ENCODE measurements at places on chromosomes 12 and 14.
A peak's percentile ranks its signal among the peaks of the same experiment; 100 is the strongest.

DNA sequence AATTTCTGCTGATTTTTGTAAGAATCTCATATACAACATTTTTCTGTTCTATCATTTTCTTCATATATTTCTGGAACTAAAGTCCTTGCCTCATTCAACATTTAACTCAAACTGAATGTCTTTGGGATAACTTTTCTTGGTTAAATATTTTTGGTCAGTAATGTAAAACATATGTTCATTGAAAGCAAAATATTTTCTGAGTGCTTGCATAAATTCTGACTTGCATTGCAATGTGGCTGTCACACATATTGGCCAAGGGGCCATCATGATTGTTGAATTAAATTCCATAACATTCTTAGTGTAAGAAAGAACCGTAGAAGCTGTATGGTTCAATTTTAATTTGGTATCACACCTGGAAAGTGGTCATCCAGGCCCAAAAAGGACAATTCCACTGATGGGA lies 369.4 kb downstream of the GALC start:
- peak; percentile 61 for DNase-seq

GRCh38 chr12:127650626-127651025 lies 616.3 kb upstream of the TMEM132C start:
- DNase-seq = peak; percentile 96

GRCh38 chr12:119019166-119019565 lies 37.8 kb downstream of the SRRM4 start:
- no peak for DNase-seq

DNA sequence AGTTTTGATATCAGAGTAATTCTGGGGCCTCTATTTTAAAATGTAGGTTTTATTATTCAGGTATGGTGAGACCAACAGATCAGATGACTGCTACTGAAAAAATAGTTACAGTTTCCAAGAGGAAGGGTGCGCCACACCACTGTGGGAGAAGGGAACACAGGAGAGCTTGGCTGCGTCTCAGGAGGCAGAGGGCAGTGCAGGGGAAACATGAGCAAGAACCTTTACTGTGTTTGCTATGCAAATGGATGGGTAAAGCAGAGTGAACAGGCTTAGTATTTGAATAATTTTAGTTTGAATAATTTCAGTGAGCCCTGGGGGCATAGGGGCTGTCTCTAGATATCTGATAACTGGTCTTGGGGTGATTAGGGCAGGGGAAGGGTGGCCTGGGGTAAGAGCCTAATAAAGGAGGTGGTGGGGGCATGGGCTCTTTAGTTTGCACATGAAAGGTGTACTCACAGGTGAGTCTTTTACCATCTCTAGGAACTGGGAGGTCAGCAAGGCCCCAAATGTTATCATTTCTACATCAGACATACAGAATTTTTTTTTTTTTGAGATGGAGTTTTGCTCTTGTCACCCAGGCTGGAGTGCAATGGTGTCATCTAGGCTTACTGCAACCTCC lies 196.8 kb upstream of the NEDD1 start:
- DNase-seq = no peak

GRCh38 chr14:61877035-61877390 lies 114.8 kb downstream of the SNAPC1 start:
- DNase-seq = no peak

DNA sequence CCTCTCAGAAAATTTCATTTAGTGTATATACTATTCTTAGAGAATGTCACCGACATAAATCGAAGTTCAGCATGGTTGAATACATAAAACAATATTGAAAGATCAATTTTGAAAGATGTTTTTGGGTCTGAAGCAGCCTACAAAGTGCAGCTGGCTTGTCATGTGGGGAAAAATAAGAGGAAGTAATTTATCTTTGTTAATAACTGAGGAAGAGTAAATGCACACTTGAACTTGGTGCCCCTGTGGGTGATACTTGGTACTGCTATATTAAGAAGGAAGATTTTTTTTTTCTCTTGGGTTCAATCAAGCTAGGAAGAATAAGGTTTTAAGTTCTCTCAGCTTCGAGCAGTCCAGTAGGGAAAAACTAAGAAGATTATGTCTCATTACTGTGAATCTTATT lies 661.3 kb downstream of the RPL10L start:
- no peak for DNase-seq

DNA sequence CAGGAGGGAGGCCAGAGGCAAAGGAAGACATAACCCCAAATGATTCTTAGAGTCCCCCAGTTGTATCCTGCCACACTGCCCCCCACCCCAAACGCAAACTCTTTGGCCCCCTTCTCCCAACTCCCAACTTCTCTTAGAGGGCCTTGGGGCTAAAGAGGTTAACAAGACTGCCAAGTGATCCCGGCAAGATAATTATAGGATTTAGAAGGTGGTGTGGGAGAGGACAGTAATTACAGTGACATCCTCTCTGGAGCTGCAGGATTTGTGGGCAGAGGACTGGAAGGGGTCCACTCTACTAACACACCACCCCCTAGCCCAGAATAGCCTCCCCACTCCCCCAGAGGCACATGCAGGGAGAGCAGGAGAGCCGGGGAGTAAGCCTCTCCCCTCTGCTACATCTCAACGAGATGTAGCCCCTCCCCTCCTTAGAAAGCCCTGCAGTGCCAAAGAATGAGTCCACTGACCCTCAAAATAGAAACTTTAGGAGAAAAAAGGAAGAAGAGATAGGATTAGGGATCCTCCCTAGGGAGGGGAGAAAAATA lies 5.3 kb upstream of the GDF11 start:
- DNase-seq = no peak

DNA sequence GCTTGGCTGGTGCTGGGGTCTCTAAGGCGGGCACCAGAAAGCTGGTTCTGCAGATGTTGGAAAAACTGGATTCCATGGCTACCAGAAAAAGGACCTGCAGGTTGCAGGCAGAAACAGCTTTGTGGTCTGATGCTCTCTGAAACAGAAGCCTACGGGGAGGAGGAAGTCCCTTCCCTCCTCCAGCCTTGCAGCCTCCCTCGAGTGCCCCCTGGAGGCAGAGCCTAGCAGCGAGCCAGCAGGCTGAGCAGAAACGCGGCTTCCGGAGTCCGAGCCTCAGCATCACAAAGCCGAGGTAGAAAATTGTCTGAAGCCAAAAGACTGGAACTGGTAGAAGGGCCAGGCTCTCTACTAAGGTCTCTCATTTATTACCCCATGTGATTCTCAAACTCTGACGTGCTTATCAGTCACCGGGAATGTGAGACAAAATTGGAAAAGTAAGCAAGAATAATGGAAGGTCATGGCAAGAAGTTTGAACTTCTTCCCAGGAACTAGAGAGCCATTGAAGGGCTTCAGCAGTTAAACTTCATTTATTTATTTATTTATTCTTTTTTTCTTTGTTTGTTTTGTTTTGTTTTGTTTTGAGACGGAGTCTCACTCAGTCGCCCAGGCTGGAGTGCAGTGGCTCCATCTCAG lies 82.2 kb upstream of the CPSF6 start:
- peak; percentile 71 for DNase-seq

DNA sequence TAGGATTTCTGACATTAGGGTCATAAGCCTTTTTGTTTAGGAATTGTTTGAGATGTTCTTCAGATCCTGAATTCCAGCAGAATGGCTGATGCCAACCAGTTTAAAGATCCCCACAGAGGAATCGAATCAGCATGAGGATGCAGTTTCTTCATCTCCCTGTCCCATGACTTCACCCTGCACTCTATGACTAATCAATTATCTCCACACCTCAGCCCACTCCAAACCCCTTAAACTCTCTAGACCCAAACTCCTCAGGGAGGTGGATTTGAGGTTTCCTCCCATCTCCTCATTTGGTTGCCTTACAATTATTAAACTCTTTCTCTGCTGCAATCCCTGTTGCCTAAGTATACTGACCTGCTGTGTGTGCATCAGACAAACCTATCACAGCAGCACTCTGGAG lies 86.5 kb upstream of the CRY1 start:
- DNase-seq = peak; percentile 7

- DNase-seq = no peak
Measured at GRCh38 chr12:103994235-103994634, 28.6 kb downstream of the TDG start.

GRCh38 chr12:78696267-78696666 lies 168.3 kb upstream of the SYT1 start:
- DNase-seq = no peak

DNA sequence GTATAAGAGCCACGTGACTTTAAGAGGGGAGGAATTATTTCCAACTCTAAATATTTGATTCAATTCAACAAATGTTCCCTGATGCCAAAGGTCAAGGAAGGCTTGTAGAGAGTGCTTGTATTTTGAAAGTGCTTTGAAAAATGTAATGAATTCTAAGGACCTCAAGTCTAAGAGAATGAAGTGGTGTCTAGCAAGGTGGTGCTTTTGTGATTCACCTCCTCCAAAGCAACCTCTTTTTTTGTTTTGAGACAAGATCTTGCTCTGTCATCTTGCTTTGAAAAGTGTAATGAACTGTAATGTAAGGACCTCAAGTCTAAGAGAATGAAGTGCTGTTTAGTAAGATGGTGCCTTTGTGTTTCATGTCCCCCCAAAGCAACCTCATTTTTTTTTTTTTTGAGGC lies 13.7 kb downstream of the AK7 start:
- no peak for DNase-seq

GRCh38 chr12:57069523-57069922 lies 9.1 kb downstream of the NEMP1 start:
- DNase-seq = peak; percentile 80

GRCh38 chr14:92848887-92849286 lies 54.8 kb downstream of the GOLGA5 start:
- DNase-seq = no peak

- DNase-seq = no peak
Measured at GRCh38 chr14:73198253-73198652, 39.1 kb upstream of the PAPLN start.

- no peak for DNase-seq
Measured at GRCh38 chr12:76308866-76309265, 39.3 kb downstream of the BBS10 start.

GRCh38 chr14:37417833-37418232 lies 177.2 kb downstream of the FOXA1 start:
- no peak for DNase-seq

All from fibroblast of skin of right biceps (primary cell).